ENCODE measurements at places on chromosomes 1 and 21.

DNA sequence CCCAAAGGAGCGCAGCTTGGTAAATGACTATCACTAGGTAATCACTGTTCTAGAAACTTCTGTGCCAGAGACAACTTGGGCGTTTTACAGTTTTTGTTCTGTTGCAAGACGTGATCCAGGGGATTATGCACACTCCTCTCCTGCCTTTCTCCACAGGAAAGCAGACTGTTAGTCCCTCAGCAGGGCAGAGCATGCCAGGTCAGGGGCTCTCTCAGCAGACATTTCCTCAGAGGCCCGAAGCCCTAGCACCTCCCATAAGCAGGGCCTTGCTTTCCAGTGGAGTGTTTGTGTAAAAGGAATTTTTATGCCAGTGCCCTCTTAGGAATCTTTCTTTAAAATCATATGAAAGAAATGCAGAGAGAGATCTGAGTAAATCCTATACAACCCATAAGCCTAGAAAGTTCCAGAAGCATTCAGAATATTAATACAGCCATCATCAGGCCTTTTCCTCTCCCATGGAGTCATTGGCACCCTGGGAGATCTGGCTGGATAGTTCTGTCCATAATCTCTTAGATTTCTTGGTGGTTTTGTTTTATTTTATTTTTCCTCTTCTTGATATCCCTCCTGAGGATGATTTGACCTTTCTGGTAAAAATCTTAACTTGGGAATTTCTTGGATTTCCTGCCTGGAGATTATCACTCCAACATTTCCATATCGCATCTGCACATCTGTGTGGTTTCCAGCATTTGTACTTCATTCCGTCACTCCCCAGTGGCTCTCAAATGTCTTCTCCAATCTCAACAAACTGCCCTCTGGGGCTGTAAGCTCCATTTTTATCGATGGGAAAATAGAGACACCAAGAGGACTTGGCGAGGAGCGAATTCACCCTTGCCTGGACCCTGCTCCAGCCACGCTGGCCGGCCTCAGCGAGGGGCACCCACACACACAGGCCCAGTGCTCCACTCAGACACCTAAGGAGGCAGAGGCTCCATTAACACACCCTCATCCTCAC lies 116.1 kb downstream of the PSMG1 start:
- DNase-seq, result no peak

DNA sequence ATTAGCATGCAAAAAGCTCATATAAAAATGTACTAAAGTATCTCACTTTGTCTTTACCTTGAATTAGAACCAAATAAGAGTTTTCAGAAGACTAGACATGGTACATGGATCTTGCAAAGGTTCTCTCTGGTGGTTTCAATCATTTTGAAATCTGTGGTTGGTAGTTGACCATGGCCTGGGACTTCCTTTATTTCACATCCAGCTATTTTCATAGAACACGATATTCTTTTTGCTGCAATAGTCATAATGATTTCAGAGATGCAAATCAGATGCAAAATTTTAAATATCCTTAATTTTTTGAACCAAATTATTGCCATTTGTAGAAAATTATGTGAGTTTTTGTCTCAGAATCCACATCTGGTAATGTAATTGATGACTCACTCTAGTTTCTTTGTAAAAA lies 375.1 kb upstream of the ZP4 start:
- no peak for DNase-seq

DNA sequence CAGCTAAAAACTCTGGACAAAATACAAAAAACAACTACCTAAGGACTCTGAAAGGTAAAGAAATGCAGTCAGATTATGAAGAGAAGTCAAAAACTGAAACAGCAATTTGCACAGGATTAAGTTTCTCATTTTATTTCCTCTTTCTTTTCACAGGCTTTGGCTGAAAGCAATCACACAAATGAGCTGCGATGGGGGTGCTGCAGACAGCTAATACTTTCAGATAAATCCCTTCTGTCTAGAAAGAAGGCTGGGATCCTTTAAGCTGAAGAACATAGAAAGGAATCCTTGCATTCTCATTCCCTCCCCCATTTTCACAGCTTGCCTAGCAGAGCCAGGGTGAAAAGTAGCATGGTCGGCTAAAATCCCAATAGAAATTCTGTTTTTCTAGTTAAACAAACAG lies 32.0 kb upstream of the PRDX6 start:
- DNase-seq, result no peak

DNA sequence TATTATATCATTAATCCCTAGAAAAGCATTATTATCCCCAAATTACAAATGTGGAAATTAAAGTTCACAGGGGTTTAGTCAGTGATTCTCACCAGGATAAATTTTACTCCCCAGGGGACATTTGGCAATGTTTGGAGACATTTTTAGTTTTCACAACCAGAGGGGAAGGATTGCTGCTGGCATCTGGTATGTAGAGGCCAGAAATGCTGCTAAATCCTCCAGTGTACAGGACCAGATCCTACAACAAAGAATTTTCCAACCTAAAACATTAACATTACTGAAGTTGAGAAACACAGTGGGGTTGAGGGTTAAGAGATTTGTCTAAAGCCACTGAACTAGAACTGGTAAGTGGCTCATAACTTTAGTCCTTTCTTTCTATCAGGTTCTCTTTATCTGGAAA lies 162.0 kb upstream of the SYT6 start:
- DNase-seq, result no peak

- DNase-seq, result no peak
Observed at GRCh38 chr1:93705892-93706500, 24.4 kb upstream of the BCAR3 start.

DNA sequence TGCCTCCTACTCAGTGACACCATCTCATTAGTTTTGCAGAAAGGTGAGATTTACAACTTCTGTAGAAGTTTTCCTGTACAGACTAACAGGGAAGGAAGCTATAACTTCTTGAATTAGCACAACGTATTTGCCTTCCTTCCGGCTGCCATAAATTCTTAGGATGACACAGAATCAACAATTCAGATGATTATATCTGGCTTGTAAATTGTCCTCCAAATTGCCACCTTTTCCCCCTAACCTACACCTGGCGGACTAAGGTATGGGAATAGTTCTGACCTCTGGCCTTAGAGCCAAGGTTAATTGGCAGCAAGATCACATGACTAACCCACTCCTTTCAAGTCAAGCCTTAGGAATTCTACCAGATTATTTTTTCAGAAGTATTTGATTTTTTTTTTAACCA lies 284.3 kb downstream of the LMO4 start:
- no peak for DNase-seq

GRCh38 chr21:32256873-32257620 lies 21.8 kb downstream of the MIS18A start:
- DNase-seq, result no peak

DNA sequence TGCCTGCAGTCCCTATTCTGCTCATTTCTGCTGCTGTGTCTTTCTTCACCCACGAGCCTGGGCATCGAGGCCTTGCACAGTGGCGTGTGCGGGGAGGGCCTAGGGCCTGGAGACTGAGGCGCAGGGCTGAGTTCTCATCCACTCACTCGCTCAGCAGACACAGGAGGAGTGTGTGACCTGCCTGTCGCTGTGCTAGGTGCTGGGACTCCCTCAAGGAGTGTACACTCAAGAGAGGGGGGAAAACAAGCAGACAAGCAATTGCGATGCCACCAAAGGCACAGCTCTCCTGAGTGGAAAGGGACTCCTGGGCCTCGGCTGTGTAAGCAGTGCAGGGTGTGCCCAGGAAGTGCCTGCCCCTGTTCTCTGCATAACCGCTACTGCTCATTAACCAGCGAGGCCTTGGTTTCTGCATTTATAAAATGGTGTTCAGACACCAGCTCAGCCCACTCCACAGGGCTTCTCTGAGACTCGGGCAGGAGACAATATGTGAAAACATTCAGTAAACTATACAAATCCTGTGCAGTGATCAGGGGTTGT lies 4.2 kb downstream of the RD3 start:
- no peak for DNase-seq

DNA sequence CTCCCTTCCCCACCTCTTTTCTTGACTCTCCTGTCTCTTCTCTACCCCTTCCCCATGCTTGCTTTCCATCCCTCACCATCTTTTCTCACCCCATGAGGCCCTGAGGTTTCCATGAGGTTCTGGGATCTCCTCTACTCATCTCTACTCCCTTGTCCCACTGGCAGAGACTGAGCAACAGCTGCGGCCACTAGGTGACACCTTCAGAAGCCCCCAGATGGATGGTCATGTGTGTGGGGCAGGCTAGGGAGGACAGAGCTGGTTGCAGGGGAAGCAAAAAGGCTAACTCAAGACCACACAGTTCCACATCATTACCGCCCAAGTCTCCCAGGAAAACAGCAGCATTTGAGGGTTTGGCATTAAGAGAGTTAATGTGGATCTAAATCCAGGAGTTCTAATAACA lies 45.0 kb downstream of the LRRN2 start:
- no peak for DNase-seq

GRCh38 chr1:93635614-93636543 lies 45.8 kb downstream of the BCAR3 start:
- DNase-seq, result no peak

GRCh38 chr1:12454406-12455391 lies 163.3 kb downstream of the DHRS3 start:
- no peak for DNase-seq

- DNase-seq, result peak; percentile 16
Observed at GRCh38 chr1:32394890-32395432, 720 bp upstream of the BSDC1 start.

GRCh38 chr1:65526049-65526556 lies 105.6 kb downstream of the LEPR start:
- DNase-seq, result no peak

- no peak for DNase-seq
Observed at GRCh38 chr1:181148636-181149035, 60.1 kb downstream of the IER5 start.

- no peak for DNase-seq
Observed at GRCh38 chr21:38735626-38736206, 70.0 kb upstream of the ETS2 start.

DNA sequence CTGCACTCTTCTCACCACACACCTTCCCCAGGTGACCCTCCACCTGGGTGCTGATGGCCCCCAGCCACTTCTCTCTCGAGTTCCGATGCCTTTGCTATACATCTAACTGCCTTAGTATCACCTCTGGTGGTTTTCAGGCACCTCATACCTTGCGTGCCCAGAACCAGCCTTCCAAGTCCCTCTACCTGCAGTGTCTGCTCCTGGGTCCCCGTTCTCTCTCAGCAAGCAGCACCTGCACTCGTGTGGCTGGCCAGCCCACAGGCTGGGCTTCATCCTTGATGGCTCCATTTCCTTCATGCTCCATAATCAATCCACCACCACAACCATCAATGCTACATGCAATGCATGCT lies 49.2 kb upstream of the EDN2 start:
- DNase-seq, result no peak

- peak; percentile 70 for DNase-seq
Observed at GRCh38 chr1:234755449-234755863, 145.5 kb upstream of the IRF2BP2 start.

GRCh38 chr1:60765204-60765603 lies 317.2 kb upstream of the NFIA start:
- DNase-seq, result no peak

DNA sequence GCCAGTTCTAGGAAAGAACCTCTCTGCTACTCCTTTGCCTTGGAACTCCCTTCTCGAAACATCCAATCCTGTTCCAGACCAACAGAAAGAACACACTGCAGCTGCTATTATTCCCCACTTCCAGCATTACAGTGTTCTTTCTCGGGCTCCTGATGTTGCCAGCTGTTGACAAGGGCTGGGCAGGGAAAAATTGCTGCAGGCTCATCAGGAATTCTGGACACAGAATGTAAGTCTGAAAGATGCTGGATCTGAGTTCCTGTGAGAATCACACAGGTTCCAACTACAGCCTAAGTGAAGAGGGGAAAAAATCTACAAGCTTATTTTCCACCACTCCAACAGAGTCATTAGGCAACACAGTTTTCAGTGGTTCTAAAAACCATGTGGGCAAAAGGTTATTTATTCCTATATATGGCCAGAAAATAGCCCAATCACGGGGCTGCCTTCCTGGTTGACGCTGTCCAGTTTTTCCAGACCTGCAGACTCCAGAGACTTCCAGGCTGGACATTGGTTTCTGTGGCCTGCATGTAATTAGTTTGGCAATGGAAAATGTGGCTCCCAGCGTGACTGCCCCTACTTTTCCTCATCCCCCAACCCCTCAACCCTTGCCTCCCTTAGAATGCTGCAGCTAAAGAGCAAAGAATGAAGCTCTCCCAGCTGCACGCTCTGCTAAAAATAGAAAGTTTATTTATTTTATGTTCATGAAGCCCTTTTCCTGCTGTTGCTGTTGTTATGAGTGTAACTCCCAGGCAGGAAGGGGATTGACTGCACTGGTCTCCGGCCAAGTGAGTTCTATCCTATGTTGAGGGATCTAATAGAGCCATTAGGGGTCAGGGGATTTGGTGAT lies 8.3 kb upstream of the KIAA0040 start:
- DNase-seq, result no peak

GRCh38 chr1:222329493-222330045 lies 218.3 kb downstream of the HHIPL2 start:
- DNase-seq, result no peak

- no peak for DNase-seq
Observed at GRCh38 chr21:16476056-16476825, 746.5 kb downstream of the USP25 start.

DNA sequence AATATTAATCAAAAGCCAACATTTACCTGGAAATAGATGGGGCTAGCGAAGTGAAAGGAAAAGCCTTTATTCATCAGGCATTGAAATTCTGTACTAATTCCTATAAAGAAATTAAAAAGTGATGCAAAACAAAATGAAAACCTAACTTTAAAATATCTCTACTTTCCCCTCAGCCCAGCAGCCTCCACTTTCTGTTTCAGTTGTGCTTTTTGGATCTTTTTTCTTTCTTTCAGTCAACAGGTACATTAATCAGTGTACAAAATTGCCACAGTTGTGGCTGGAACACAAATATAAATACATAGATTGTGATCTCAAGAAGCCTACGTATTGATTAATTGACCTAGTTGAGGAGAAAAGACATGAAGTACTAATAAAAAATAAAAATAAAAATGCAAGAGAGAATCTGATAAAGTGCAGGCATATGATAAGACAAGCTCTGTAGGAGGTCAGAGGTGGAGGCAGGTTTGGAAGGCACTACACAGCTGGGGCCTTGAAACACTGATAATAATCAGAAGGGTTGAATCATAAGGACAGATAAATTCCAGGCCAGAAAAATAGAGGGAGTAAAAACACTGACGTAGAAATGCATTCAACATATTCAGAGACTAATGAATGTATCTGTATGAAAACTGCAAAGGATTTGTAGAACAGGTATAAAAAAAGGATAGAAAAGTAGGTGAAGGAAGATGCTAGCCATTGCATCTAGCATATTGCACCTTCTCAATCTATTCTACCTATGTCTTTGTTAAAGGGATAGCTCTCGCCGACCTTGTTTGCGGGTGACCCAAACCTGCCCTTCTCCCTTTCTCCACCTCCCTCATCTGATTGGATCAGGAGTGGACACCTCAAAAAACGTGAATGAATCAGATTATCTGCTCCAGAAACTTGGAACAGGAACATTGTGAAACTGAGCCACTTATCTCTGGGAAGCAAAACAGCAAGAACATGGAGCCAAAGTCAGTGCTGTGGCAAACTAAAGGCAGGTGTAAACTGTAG lies 607.8 kb upstream of the ADGRL2 start:
- DNase-seq, result no peak

DNA sequence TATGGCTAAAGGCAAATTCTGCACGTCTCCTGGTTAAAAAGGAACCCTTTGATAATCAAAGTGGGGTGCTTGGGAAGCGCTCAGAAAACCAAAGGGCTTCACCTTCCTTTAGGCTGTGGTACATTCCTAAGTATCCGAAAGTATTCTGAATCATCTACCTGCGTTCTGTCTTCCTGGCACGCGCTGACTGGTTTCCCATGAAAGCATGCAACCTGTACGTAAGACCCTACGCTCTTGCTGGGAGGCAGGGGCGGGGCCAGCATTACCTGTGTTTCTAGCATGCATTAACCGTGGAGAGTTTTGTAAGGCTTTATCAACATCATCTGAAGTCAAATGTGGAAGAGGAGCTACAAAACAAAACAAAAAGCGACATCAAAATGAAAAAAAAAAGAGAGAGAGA lies 96.0 kb downstream of the ERG start:
- DNase-seq, result no peak
